ENCODE measurements at places on chromosomes 4 and X.

DNA sequence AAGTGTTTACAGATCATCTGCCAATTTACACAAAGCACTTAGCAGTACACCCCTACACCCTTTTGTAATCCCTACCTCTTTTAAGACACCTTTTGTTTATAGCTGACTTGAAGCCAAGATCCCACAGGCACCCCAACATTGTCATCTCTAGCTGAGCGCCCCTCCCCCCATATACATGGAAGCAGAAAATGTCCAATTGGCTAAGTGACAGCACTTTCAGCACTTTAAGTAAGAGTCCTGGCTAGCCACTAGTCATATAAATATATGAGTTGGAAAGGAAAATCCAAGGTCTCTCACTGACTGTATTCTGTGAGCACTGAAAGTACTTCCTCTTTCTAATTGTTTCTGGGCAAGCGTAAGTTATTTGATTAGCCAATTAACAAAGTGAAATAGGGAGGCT, 108.2 kb downstream of the NSUN7 start:
- DNase-seq: no peak

DNA sequence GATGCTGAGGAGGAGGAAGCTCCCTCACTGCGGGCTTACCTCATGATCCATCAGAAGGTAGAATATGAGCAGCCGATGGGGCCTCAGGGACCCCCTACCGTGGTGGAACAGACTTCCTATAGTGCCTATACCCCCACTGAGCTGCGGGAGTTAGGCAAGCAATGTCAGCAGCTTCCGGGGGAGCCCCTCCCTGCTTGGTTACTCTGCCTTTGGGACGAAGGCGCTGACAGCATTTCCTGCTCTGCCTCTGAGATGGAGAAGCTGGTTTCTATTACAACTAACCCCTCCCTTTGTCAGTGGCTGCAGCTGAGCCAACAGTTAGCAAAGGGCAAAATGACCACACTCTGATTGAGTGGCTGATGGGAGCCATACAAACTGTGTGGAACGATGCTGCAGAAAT, 430.7 kb downstream of the IDS start:
- no peak for DNase-seq

- DNase-seq: no peak
Measured at GRCh38 chr4:8115203-8115520, 43.5 kb downstream of the ABLIM2 start.

GRCh38 chrX:72180539-72180938, 1.0 kb upstream of the PIN4 start:
- no peak for DNase-seq

DNA sequence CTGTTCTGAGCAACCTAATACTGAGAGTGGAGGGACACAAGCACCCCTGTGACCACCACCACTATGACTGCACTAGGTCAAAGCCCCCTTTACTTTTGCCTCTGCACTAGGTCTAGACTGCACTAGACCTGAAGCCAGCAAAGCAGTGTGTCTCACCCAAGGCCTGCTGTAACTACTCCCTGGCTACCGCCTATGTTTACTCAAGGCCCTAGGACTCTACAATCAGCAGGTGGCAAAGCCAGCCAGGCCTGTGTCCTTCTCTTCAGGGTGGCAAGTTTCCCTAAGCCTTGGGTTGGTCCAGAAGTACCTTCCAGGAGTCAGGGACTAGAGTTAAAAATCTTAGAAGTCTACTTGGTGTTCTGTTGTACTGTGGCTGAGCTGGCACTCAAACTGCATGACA, 15.9 kb downstream of the RAB33B start:
- DNase-seq: no peak

DNA sequence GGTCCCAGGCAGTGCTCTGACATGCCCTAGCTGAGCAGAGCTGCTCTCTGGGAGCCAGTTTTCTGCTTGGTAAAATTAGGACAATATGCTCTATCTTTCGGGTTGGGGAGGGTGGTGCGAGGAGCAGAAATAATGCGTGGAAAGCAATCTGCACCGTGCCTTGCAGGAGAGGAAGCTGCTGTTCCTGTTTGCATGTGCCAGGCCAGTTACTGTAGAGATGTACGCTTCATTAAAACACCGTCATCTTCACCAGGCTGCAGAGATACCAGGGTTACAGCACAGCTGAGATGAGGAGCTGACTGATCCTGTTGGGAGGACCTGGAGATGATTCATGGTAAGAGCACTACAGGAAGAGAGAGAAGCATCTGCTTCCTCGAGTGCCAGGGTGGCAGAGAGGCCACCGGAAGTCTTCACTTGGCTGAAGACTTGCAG, 29.5 kb upstream of the IRF2 start:
- DNase-seq: no peak

DNA sequence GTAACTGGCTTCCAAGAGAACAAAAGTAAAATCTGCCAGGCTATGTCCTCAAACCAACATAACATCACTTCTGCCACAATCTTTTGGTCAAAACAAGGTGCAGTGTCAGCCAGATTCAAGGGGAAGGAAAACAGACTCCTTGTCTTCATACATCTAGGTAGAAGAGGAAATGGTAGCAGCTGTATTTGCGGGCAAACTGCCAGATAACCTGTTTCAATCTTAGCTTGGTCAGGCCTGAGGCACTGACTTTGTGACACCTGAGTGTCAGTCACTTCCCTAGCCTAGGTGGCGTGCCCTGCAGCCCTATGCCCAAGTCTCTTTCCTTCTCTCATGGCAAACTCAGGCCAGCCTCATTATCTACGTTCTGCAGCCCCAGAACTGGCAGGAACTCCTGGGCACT, 146.2 kb upstream of the JADE1 start:
- no peak for DNase-seq

DNA sequence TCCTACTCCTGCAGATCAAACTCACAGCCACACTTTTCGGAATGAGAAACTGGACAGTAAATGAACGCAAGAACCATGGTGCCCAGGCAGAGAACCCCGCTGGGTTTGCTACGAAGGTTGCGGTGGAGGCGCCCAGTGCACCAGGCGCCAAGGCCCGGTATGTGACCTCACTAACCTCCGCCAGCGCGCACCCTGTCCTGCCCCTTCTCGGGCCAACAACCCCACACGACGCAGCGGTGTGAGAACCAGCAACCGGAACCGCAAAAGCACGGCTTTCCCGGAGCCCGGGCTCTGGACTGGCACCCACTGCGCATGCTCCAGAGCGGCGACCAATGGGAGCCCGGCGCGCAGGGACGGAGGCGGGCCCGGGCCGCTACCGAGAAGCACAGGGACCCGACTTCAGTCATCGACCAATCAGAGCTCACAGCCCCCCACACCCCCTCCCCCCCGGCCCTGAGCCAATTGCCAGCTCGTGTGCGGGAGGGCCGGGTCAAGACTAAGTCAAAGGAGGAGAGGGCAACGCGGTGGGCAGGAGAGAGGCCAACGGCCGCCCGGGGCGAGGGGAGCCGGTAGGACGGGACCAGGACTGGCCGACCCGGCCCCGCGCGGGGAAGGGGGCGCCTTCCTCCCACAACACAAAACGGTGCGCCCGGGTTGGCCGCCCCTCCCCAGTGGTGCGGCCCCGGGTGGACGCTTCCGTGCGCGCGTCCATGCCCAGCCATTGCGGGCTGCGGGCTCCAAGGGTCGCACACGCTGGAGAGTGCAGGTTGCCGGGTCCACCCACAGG, 7.3 kb upstream of the WAS start:
- peak; percentile 93 for DNase-seq

GRCh38 chr4:145218251-145218650, 37.9 kb upstream of the OTUD4 start:
- no peak for DNase-seq

DNA sequence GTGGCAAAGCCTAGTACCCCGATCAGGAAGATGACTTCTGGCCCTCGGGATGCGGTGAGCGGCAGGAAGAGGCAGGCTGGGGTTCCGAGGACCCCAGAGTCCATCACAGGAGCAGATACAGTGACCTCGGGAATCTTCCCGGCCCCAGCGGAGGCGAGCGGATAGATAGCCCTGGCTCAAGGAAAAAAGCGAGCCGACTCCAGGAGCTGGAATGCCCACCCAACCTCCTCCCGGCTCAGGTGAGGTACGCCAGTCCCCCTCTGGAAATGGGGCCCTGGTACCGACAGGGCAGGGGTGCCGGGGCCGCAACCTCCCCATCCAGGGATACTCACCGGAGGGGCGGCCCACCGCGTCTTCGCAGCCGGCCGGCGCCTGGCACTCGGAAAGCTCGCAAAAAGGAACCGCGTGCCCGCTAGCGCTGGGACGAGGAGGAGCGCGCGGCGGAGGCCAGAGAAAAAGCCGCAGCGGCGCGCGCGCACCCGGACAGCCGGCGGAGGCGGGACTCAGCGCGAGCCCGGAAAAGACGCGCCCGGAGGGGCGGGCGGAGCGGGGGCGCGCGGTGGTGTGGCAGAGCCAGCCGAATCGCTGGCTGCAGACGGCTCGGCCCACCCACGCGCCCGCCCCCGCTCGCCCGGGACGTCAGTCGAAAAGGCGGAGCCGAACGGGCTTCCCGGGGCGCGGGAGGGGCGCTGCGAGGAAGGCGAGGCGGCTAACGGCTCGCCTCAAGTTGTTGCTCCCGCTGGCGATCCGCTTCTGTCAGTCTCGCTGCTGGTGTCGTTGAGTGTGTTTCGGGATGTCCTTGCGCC, at the start of gene ACSL4:
Gene ACSL4 (minus strand): TSS at position 451 of the 806 bp plus-strand sequence. CDS start 49,894 bp downstream, outside the sequence.
- DNase-seq: peak; percentile 87

DNA sequence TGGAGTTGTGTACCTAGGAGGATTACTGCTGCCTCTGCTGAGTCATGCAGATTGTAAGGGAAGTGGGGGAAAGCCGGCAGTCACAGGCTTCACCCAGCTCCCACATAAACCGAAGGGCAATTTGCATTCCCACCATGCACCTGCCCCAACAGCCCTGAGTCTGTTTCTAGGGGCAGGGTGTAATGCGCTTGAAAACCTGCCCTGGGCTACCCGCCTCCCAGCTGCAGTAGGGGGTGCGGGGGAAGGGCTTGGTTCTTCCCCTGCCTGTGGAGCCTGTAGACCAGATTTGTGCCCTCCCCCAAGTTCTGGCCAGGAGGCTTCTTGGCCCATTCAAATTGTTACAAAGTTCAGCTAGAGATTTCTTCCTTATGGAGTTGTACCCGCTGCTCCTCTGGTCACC, 269.2 kb upstream of the DDX53 start:
- no peak for DNase-seq

DNA sequence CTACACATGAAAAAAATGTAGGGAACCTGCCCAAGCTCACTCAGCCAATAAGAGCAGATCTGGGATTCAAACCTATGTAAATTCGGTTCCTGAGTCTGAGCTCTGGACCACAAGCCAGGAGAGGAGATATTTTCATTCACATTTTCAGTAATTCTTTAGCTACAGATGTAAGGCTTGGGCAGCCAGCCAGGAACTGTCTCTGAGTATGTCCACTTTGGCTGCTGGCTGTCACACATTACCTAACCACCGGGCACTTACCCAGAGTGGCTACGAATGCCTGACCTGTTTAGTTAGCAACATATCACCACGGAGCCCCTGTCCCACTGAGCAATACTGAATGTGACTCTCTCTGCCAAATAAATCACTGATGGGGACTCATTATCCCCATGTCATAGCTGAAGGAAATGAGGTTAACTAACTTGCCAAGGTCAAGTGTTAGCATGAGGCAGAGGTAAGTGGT, 15.3 kb downstream of the USP46 start:
- DNase-seq: peak; percentile 25

DNA sequence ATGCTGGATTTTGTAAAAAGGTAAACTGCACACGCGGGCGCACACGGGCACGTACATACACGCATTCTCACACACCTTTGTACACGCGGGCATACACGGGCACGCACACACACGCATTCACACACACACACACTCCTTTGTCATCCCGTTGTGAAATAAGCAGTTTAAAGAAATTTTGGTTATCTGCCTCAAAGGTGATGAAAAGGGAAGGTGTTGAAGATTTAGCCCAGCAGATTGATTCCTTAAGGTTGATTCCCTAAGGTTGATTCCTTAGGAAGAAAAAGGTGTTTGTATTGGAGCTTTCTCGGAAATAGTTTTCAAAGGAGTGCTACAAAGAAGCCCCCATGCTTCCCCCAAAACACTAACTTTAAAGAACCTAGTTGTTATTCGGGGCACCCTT, 693 bp downstream of the ATP10D start:
- no peak for DNase-seq

GRCh38 chrX:50711907-50712306, 102.1 kb downstream of the SHROOM4 start:
- DNase-seq: no peak

DNA sequence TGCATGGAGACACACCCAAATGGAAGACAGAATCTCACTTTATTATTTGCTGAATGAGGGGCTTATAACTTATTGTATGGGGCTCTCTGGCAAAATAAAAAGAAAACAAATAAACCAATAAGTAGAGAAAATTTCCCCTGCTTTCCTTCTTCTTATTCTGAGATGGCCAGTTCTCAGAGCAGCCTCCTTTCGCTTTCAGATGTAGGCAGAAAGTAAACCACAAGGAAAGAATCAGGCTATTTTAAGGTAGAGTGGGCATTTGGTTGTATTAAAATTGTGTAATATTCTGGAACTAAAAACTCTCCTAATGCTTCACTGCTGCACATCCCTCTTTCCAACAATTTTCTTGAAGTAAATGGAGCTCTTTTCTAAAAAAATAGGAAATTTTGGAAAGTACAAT, 241.8 kb downstream of the GALNTL6 start:
- no peak for DNase-seq
